ENCODE measurements at places on chromosomes 16 and 17. TPM values are rescaled to one million over a fixed set of nuclear protein-coding genes. Genes with fewer than 3 reads are reported as not detected.

SOST gene
- total RNA-seq = not detected

C17orf67 gene
- total RNA-seq = 3.6 TPM

CD300H gene
- total RNA-seq = not detected

DNA sequence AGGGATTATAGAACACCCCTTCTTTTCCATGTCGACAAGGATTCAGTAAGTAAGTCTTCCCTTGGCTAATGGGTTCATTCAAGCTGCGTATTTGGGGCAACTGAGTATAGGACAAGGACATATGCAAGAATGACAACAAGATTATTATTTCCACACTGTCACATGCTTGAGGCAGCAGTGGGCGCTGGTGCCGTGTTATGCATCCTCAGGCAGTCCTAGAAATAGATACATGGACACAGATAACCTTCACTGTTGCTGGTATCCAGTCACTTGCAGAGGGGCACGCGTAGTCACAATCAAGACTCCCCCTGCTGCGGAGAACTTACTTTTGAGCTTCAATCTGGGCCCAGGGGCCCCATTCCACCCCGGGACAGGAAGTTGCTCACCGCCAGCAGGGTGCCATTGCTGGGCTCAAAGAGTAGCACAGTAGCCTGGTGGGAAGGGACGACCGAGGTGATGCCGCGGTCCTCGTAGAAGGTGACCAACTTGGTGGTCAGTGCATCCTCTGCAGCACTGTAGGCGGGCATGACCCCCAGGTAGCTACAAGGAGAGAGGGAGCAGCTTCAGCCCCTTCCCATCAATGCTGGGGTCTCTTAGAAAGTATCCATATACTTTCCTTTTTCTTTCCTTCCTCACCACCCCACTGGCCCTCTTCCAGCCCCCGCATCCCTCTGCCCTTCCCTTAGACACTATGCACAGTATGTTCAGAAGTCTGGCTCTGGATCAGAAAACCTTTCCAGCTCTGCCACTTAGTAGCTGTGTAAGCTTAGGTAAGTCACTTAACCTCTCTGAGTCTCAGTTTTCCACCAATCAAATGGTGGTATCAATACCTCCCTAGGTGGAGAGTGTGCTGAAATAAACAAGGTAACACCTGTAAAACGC lies 804 bp downstream of the CRYM start:
- no peaks in the 10 kb centered on the region for H3K4me1 ChIP-seq
- DNase-seq = no peak
- H3K27ac ChIP-seq = no peak overlapping the region
- no peaks in the 10 kb centered on the region for H3K36me3 ChIP-seq
- peak overlapping the region; percentile 36 for H3K4me3 ChIP-seq

CCDC92B gene
- 0.30 TPM for total RNA-seq

FBXL19 gene
- total RNA-seq = 25.8 TPM

DNA sequence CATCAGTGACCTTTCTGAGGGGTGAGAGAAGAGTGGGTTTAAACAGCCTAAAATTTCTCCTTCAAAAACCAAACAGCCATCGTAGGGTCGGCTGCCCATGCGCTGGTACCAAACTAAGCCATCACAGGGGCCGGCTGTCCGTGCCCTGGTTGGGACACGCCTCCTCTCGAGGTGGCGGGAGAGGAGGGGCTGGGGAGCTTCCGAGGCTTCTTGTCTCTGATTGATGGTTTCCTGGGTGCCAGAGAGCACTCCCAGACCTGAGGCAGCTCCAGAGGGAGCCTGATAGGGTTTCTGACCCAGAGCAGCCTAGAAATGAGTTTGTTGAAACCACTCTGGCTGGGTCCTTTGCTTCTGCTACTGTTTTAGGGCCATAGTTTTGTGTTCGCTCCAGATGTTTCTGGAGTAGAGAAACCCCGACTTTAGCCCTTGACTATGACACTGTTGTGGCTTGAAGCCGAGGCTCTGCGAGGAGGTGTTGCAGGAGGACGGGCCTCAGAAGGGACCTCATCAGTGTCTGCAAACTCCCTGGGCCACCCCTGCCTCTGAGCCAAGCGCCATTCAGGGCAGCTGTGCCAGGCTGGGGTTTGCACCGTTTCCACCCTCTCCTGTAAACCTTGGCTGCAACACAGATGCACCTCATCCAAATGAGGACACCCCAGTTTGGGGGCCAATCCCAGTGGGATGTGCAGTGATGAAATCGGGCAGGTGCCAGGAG lies 6.2 kb downstream of the ZNF276 start:
- no peak overlapping the region for H3K4me3 ChIP-seq
- peaks cover 17% of the 10 kb centered on the region for H3K4me1 ChIP-seq
- no peak overlapping the region for H3K27ac ChIP-seq
- H3K36me3 ChIP-seq = no peaks in the 10 kb centered on the region
- no peaks in the 10 kb centered on the region for H3K27me3 ChIP-seq

GRCh38 chr17:79179334-79179733 lies 104.7 kb downstream of the ENGASE start:
- DNase-seq = no peak
- H3K27ac ChIP-seq = no peak overlapping the region
- no peaks in the 10 kb centered on the region for H3K36me3 ChIP-seq
- no peaks in the 10 kb centered on the region for H3K4me1 ChIP-seq
- H3K4me3 ChIP-seq = no peak overlapping the region

DNA sequence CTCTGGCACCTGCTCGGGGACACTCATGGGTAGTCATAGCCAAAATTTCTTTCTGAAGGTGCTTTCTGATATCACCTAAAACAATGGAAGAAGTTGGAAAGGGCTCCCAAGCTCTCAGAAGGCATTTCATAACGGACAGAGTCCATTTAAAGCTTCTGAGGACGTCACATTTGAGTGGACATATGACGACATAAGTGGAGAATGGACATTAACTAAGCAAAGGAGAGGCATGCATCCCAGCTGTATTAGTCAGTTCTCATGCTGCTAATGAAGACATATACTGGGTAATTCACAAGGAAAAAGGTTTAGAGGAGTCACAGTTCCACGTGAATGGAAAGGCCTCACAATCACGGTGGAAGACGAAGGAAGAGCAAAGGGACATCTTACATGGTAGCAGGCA lies 260.2 kb upstream of the DYNLRB2 start:
- H3K27me3 ChIP-seq = no peaks in the 10 kb centered on the region
- H3K27ac ChIP-seq = no peak overlapping the region
- H3K4me1 ChIP-seq = no peaks in the 10 kb centered on the region

DNA sequence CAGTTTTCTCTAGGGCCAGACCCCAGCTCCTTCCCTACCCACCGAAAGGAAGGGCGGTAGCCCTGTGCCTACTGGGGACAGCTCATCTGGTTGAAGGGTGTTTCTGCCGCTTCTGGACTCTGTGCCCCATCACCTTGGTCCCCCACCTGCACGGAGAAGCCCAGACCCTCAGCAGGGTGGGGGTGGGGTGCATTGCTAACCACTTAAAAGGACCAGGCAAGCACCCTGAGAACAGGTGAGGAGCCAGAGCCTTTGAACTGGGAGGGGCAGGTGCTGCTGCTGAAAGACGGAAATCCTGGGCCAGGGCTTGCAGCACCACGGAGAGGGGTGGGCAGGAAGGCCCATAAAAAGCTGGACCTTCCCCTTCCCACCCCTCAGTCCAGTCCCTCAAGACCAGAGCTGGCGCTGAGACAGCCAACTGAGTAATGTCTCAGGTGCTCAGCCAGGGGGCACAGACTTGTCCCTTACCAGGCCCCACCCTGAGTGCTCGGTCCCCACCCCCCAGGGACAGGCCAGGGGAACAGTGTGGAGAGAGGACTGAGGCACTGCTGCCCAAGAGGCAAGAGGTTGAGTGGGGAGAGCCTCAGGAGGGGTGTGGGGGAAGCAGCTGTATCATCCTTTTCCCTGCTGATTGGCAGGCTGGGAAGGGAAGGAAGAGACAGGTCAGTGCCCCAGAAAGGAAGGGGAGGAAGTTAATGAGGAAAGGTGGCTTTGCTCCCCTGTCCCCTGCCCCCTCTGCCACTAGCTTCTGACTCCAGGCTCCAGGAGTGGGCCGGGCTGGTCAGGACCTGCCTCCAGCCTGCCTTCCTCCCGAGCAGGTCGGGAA lies 10.9 kb upstream of the SP2 start:
- H3K27ac ChIP-seq = peak overlapping the region; percentile 57
- no peaks in the 10 kb centered on the region for H3K4me1 ChIP-seq
- no peak overlapping the region for H3K4me3 ChIP-seq
- H3K36me3 ChIP-seq = no peaks in the 10 kb centered on the region

DNA sequence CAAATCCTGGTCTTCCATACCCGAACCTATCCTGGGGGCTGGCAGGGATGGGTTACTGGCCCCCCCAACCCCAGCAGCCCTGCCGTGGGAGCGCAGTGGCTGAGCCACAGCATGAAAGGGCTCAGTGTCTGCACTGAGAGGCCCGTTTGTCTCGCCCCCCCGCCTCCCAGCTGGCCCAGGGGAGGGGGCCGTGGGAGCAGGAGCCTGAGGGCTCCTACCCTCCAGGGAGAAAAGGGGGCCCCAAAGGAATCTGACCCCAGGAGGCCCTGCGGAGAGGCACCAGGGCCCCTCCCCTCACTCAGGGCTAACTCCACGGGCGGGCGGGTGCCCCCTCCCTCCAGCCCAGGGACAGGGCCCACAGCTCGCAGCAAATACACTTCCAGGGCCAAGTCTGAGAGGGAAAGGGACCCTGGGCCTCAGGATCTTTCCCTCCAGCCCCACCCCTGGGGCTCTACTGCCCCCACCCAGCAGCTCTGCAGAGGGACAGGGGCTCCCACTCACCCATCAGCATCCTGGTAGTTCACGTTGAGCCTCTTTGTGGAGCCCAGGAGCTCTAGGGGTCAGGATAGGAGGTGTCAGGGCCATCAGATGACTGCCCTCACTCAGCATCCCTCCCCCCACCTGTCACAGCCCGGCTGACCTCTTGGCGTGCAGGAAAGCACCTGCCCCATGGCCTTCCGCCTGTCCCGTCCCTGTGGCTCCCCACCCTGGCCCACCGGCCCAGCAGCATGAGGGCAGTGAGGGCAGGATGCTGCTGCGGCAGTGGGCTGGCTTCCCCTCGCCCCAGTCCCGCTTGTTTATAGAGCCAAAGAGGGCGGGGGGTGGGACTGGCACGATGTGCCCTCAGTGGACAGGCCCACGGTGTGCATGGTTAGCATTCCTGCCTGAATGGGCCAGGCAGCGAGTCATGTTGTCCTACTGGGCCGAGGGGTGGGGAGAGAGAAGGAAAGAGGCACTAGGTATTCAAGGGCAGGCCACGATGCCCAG lies 7.3 kb downstream of the CASKIN2 start:
- H3K27ac ChIP-seq = peak overlapping the region; percentile 76
- no peaks in the 10 kb centered on the region for H3K27me3 ChIP-seq
- H3K4me3 ChIP-seq = peak overlapping the region; percentile 17
- peaks cover 90% of the 10 kb centered on the region for H3K4me1 ChIP-seq

DNA sequence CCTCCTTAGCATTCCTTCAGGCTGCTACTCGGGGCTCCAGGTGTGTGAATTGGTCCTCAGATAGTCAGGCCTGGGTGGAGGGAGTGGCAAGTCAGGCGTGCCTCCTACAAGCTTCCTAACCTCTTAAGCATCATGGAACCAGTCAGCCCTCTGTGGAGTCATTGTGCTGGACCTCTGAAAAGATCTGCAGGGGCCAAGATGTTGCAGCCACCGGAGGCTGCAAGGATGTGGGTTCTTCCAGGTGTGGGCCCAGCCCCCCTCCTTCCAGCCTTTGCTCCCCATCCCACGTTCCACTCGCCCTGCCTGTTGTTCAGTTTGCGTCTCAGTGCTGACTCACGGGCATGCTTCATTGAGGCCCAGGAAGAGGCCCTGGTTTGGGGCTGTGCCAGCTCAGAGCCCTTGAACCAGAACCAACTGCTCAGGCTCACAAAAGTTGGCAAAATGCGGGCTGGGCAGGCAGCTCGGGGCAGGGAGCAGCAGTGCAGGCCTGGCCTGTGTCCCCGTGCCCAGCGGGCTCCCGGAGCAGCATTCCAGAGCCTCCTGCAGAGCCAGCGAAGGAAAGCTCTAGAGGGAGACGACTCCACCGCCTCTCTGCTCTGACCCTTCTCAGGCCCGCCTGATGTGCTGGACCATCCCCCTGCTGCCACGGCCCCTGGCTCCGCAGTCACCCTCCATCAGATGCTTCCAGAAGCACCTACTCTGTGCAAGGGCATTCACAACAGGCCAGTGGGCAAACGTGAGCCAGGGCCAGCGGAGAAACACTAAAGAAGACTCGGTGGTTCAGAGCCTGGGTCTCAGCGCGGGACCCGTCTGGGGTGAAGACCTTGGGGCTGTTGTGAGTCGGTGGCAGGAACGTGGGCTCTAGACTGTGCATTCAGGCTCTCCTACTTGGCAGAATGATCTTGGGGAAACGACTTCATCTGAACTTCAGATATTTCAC lies 7.5 kb downstream of the LDHD start:
- peaks cover 40% of the 10 kb centered on the region for H3K4me1 ChIP-seq
- peak; percentile 48 for DNase-seq
- H3K36me3 ChIP-seq = no peaks in the 10 kb centered on the region
- H3K27me3 ChIP-seq = no peaks in the 10 kb centered on the region
- H3K4me3 ChIP-seq = no peak overlapping the region

DNA sequence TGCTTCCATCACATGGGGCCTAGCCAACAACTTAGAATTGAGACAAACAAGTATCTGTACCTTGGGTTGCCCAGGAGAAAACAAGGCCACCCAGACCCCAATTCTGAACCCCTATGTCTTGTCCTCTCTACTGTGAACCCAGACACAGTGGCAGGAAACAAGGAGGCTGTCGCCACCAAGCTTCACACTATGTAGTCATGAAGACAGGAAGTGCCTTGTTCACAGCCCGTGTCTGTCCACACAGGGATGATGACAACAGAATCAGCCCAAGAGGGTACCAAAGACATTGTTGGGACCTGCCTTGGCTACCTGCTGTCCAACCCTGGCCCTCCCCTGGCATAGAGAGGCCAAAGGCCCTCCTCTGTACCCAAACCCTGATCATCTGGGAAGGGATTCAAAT lies 84.8 kb downstream of the CDYL2 start:
- no peaks in the 10 kb centered on the region for H3K36me3 ChIP-seq
- H3K4me1 ChIP-seq = no peaks in the 10 kb centered on the region
- H3K27me3 ChIP-seq = no peaks in the 10 kb centered on the region

HLF gene
- 19.5 TPM for total RNA-seq

ANKRD40CL gene
- total RNA-seq = not detected

DNA sequence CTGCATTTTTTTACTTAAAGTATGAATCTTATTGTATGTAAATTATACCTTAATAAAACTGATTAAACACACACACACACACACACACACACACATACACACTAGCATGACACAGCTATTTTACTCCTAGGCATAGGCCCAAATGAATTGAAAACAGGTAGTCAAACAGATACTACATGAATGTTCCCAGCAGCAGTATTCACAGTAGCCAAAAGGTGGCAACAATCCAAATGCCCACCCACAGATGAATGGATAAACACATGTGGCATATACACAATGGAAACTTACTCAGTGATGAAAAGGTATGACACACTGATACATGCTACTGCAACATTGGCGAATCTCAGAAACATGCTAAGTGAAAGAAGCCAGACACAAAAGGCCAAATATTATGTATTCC lies 223.5 kb downstream of the CYB561 start:
- DNase-seq = no peak
- no peaks in the 10 kb centered on the region for H3K36me3 ChIP-seq
- H3K4me1 ChIP-seq = no peaks in the 10 kb centered on the region
- no peak overlapping the region for H3K4me3 ChIP-seq
